ENCODE measurements at places on chromosomes 7 and 10.

GRCh38 chr10:16527452-16527851, 5.8 kb upstream of the C1QL3 start:
- no peak for DNase-seq

GRCh38 chr7:142632271-142633134, 116.8 kb upstream of the PRSS1 start:
- DNase-seq, result peak; percentile 55

- DNase-seq, result no peak
These were observed 259.5 kb upstream of the HGF start for GRCh38 chr7:82029236-82029913.

DNA sequence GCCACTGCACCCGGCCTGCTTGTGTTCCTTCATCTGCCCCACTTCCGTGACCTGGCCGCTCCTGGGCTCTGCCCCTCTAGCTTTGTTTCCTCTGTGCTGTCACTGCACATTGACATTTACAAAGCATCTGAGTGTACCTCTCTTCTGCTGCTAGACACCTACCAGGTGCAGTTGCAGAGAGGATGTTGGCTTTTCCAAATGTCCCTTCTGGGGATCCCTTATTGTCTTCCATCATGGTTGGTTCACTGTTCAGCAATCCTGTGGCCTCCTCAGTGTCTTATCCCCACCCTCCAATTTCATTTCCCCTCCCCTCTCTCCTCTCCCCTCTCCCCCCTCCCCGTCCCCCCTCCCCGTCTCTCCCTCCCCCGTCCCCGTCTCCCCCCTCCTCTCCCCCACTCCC, 13.8 kb downstream of the VWA2 start:
- no peak for DNase-seq

DNA sequence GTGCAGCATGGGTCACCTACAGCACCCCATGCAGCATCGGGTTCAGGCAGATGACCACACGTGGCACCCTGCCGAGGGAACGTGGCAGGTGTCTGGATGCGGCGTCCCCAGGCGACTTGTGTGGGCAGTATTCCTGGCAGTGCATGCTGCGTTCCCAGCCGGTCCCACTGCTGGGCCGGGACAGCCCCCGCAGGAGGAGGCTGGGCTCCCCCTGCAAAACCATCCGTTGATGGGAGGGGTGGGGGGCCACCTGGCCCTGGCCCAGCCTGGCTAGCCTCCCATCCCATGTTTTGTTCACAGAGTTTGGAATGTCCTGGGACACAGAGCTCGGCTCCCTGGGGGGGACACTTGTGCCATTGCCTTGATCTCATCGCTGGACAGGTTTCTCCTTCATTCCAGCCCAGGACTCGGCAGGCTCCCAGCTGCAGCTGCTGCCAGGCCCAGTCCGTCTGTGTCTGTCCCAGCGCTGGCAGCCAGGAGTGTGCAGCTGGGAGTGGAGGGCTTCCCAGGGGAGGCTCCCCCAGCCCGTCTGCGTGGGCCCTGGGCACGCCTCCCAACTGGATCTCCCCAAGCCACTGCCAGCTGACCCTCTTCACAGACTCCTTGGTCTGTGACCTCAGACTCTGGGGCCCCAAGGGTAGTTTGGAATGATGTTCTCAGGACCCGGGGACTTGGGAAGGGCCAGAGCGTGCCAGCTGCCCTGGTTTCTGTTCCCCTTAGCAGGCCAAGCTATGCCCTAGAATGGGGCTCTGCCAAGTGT, 32.6 kb downstream of the TMEM270 start:
- DNase-seq, result no peak

GRCh38 chr10:18647151-18647550, 4.2 kb downstream of the NSUN6 start:
- no peak for DNase-seq

DNA sequence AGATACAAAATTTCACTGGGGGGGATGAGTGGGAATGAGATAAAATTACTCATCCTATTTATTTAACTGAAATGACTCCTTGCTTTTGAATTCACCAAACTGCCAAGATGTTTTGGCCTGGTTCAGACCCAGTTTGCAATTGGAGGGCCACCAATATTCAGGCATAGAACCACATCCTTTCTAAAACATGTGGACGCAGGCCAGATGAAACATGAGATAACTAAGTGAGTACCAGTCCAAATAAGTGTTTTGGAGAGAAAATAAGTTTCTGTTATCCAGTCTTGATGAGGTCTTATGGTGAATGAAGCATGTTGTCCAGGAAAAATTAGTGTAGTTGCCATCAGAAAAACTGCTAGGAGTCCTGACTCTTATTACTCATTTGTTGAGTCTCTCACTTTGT, 36.3 kb upstream of the PDK4 start:
- no peak for DNase-seq

GRCh38 chr10:71048971-71049615, 160.7 kb upstream of the PCBD1 start:
- no peak for DNase-seq

DNA sequence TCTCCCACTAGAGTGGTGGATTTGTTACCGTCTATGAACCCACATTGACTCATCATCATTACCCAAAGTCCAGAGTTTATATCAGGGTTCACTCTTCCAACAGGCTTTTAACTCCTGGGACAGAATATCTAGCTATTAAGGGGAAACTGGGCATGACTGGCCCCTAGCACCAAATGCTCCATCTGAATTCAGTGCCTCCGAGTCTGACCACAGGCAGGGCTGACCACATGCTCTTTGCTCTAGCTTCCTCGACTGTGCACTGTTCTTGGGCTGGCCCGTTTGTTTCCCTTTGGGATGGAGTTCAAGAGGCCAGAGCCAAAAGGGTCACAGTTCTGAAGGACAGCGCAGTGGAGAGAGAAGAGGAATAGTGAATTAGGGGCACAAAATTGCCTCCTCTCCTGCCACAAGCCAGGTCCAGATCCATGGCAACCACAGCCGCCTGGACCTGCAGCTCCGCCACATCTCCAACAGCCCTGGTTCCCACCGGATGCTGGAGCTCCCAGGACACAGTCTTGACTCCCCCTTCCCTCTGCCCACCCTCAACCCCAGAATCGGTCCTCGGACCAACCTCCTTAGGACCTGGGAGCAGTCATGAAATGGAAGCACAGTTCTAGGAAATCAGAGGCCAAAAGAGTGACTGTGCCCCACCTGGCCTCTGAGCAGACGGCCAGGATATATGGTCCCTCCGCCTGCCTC, 16.2 kb downstream of the CAMK2G start:
- no peak for DNase-seq

GRCh38 chr10:48771234-48771633, 86.6 kb downstream of the WDFY4 start:
- no peak for DNase-seq

Measured in stimulated activated naive CD8-positive, alpha-beta T cell treated with anti-CD3 and anti-CD28 coated beads, Interleukin-15, Interleukin-2, amounts not matched to agents 100 U/mL and 50 U/mL, for 24 hours (primary cell).